Neural cell (in vitro differentiated cells): ENCODE measurements at places on chromosomes 11 and 22. TPM values are rescaled to one million over a fixed set of nuclear protein-coding genes. Genes with fewer than 3 reads are reported as not detected.

The UBQLN3 gene
- not detected in 2 replicates for polyA plus RNA-seq

The IGLL1 gene
- polyA plus RNA-seq = not detected in 2 replicates

The UPB1 gene
- 0.12 and 0.38 TPM in 2 replicates for polyA plus RNA-seq

The KCNQ1 gene
- not detected in 2 replicates for polyA plus RNA-seq

The OR5B21 gene
- polyA plus RNA-seq = not detected in 2 replicates

The APOBEC3H gene
- polyA plus RNA-seq = not detected in 2 replicates

The CDCA5 gene
- polyA plus RNA-seq = 2.3 and 2.4 TPM in 2 replicates

The PLEKHA7 gene
- 45.7 and 60.7 TPM in 2 replicates for polyA plus RNA-seq

The CRYBB2 gene
- 2.4 TPM in 1 of 2 replicates, not detected in the other for polyA plus RNA-seq

The GRAP2 gene
- polyA plus RNA-seq = 0.30 TPM in 1 of 2 replicates, not detected in the other

The MIOX gene
- not detected in 2 replicates for polyA plus RNA-seq
